Fibroblast of skin of abdomen (primary cell): ENCODE measurements at places on chromosomes 5 and 9.

DNA sequence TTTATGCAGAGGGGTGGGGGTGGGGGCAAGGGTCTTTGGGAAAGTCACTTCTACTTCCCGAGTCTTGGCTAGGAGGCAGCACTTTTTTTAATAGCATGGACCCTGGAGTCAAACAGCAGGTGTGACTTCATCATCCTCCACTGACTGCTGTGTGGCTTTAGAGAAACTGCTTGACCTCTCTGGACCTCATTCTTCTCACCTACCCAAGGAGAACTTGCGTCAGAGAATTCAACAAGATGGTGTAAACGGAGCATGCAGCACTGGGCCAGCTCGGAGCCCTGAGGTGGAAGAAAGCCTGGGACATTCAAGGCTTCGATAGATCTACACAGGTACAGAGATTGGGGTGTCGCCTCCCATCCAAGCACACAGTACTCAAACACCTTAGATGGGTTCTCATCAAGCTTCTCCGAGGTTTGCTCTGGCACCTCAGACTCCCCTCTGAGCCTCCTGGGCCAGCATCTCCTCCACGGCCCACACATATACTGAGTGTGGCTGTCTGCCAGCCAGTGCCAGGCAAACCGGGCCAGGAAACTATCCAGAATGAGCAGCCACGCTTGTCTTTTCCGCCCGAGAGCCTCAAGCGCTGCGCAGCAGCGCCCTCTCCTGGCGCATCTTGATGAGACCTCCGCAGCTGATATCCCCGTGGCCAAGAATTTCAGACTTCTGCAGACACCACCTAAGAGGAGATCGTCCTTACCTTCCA is 4.6 kb upstream of the SLC25A48 start:
- peak; percentile 42 for DNase-seq

- no peak for DNase-seq
Measured at GRCh38 chr5:172769616-172770373, 1.2 kb downstream of the DUSP1 start.

- DNase-seq: no peak
Measured at GRCh38 chr9:36679710-36680109, 107.0 kb downstream of the MELK start.

DNA sequence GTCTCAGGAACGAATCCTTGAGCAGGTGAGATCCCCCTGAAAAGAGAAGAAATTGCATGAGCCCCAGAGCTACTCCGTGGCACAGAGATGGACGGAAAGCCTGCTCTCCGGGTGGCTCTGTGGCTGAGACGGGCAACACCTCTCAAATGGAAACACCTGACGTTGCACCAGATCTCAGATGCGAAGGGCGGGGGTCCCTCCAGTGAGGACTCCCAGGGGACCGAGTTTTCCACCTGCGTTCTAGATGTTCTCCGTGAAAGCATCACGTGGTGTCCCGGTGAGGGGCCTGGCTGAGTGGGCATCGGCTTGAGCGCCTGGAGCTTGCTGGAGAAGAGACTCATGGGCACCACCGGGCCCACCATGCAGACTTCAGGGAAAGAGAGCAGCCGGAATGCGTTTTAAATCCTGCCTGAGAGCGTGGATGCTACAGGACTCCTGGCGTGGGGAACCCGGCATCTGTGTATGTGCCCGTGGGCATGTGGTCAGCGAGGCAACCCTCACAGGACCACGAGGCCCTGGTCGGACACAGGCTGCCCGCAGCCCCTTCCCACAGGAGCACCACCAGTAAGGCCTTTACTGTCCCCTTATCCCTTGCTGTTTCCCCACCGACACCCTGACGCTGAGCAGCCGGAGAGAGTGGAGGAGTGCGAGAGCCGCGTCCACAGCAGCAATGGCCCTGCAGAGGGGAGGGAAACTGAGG is 378.4 kb upstream of the IRX4 start:
- no peak for DNase-seq

DNA sequence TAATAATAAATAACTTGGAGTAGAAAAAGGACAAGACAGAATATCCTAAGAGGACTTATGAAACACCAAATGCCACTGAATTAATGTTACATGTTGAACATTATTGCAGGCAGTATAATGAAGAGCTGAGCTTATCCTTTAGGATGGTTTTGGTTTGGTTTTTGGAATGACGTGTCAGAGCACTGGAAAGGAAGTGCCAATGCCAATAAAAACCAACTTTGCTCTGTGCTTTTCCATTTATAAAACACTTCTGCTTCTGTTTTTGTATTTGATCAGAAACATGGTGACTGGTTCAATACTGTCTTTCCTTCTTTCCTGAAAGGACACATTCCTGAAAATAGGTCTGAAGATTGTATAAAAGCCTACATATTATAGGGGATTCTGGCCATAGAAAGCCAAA is 4.2 kb downstream of the MEGF10 start:
- DNase-seq: no peak

DNA sequence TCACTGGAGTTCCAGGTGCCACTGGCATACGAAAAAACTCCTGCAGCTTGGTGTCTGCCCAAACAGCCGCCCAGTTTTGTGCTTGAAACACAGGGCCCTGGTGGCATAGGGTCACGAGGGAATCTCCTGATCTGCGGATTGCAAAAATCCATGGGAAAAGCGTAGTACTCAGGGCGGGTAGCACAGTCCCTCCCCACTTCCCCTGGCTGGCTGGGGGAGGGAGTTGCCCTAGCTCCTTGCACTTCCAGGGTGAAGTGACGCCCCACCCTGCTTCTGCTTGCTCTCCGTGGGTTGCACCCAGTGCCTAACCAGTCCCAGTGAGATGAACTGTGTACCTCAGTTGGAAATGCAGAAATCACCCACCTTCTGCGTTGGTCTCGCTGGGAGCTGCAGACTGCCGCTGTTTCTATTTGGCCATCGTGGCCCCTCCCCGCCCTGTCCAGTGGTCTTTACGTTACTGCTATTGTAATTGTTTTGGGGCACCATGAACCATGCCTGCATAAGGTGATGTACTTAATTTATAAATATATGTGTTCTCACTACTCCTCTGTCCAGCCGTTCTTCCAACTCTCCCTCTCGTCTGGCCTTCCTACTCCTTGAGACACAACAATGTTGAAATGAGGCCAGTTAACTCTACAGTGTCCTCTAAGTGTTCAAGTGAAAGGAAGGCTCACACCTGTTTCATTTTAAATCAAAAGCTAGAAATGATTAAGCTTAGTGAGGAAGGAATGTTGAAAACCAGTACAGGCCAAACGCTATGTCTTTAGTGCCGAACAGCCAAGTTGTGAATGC is 65.9 kb downstream of the CCDC171 start:
- no peak for DNase-seq

GRCh38 chr9:94922098-94922607 is 195.7 kb downstream of the AOPEP start:
- DNase-seq: peak; percentile 97

GRCh38 chr5:55634866-55635265 is 77.3 kb downstream of the SLC38A9 start:
- DNase-seq: no peak

GRCh38 chr9:83355729-83356151 is 182.5 kb downstream of the FRMD3 start:
- DNase-seq: no peak

GRCh38 chr5:74257645-74258313 is 382.7 kb downstream of the ENC1 start:
- DNase-seq: no peak
